ENCODE measurements at places on chromosomes 7 and 10.
A peak's percentile ranks its signal among the peaks of the same experiment; 100 is the strongest.

- no peak for DNase-seq
Measured at GRCh38 chr10:70956029-70956759, 67.8 kb upstream of the PCBD1 start.

- DNase-seq: peak; percentile 50
Measured at GRCh38 chr7:55574051-55574717, 1.9 kb upstream of the VOPP1 start.

DNA sequence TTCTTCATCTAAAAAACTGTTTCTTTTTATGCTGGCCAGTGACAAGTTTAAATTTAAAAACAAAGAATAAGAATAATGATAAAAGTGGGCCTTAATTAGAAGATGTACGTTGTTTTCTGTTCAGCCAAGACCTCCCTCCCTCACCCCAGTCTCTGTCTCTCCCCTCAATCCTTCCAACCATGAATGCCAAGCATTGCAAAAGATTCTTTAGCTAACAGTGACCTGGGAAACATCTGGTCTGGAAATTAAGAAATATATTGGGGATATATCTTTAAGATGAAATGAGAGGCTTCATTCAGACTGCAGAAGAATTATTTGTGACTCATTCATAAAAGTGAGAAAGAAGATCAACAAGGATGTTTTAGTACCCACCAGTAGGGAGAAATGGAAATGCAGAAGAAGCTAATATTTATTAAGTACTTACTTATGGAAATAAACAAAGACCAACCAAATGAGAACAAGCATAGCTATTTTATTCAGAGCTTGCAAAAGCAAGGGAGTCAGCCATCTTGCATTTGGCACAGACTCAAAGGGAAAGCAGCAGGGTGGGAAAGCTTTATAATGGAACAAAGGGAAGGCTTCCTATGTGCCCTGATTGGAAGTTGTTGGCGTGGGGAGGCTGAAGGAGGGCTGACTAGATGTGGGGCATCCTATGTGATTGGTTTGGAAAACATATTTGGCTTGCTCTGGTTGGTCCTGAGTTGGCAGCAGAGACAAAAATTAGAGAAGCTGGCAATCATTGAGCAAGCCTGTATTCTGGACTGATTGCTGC lies 595.4 kb upstream of the GHITM start:
- no peak for DNase-seq

- DNase-seq: peak; percentile 89
Measured at GRCh38 chr10:101782811-101783735, at the start of gene NPM3. NPM3 (minus strand) TSS chr10:101783446; CDS start chr10:101783390, 56 bp downstream.

- no peak for DNase-seq
Measured at GRCh38 chr7:55191161-55191925, 172.5 kb downstream of the EGFR start.

DNA sequence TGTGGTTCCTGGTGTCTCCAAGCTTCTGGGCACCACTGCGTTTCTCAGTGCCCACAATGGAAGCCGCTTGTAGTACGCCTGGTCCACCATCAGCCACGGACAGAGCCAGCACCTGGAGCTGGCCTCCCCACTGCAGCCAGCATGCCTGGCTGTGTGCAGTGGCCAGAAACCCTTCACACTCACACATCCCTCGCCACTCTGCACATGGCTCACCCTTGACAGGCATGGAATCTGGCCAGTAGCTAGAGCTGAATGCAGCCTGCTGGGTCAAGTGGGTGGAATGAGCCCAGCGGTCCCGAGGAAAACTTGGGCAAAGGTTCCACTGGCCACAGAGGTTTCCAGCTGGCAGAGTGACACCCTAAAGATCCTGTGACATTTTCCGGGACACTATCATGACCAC lies 146.0 kb upstream of the ADO start:
- DNase-seq: no peak

GRCh38 chr7:7519056-7519455 lies 16.6 kb downstream of the COL28A1 start:
- DNase-seq: no peak

GRCh38 chr7:1856161-1856887 lies 186.2 kb downstream of the ELFN1 start:
- no peak for DNase-seq

DNA sequence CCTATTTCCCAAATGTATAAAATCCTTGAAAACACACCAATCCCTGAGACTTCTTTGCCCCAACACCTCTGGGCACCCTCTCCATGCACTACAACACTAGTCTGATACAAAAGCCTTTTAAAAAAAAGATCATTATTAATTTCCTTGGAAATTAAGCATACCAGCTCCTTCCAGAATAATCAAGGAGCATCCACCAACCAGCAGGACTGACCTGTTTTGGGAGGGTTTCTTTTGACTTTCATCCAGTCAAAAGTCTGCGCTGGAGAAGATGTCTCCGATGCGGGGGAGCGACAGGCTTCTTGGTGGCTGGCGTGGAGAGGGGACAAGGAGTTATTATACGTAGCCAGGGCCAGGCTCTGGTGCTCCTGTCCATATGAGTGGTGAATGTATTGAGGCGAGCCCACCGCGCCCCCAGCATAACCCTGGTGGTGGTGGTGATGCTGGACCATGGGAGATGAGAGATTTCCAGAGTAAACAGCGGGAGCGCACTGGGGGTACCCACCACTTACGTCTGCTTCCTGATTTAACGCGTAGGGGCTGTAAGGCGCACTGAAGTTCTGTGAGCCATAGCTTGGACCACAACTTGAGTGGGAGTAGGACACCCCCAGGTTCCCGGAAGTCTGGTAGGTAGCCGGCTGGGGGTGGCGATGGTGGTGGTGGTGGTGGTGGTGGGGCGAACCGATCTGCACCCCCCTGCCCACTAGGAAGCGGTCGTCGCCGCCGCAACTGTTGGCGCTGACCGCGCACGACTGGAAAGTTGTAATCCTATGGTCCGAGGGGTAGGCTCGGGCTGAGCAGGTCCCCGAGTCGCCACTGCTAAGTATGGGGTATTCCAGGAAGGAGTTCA lies 527 bp downstream of the HOXA1 start:
- no peak for DNase-seq

DNA sequence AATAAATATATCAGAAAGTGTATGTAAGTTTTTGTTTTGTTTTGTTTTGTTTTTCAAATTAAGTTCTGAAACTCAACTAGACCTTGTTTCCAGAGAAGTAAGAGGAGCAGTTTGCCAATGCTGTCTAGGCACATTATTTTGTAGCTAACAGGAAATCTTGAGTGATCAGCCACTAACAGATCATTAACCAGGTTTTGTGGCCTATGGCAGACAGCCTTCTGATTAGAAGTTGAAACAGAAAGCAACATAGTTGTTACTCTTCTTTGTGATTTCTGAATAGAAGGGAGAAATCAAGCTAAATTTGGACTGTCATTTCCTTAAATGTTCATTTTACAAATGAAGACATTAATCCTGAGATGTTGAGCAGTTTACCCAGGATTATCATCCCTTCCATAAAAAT lies 142.6 kb downstream of the PLXDC2 start:
- no peak for DNase-seq

- DNase-seq: no peak
Measured at GRCh38 chr10:11716686-11717085, 25.5 kb upstream of the ECHDC3 start.

- DNase-seq: no peak
Measured at GRCh38 chr10:125995726-125996304, 99.5 kb downstream of the FANK1 start.

DNA sequence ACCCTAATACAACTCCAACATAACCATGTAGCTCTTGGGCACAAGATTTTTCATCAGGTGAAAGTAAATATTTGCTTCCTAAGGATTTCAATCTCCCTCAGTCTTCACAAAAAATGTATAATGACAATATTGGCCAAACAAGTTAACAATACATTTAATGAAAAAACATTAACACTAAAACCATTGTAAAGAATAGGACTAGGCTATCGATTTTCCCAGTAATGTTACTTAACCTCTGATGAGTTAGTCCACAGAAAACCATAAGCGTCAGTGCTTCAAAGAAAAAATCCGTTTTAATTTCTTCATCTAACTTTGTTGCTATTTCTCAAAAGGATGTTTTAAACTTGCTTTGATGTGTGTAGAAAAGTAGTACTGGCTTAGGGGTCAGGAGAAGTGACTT lies 1.2 kb downstream of the ZNF33B start:
- no peak for DNase-seq

DNA sequence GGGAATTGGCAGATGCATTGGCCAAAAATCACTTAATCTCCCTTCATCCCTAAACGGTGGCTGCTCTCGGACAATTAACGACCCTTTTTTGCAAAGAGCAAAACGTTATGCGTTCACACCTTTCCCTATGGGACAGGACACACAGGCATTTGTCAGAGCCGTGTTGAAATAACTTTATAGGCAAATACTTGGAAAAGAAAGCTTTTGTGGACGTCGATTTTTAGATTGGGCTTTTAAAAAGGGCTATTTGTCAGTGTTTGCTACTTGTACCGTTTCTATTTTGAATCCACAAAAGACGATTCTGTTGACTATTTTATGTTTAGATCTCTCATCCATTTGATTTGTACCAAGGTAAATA lies 245.6 kb downstream of the SLC25A13 start:
- no peak for DNase-seq

DNA sequence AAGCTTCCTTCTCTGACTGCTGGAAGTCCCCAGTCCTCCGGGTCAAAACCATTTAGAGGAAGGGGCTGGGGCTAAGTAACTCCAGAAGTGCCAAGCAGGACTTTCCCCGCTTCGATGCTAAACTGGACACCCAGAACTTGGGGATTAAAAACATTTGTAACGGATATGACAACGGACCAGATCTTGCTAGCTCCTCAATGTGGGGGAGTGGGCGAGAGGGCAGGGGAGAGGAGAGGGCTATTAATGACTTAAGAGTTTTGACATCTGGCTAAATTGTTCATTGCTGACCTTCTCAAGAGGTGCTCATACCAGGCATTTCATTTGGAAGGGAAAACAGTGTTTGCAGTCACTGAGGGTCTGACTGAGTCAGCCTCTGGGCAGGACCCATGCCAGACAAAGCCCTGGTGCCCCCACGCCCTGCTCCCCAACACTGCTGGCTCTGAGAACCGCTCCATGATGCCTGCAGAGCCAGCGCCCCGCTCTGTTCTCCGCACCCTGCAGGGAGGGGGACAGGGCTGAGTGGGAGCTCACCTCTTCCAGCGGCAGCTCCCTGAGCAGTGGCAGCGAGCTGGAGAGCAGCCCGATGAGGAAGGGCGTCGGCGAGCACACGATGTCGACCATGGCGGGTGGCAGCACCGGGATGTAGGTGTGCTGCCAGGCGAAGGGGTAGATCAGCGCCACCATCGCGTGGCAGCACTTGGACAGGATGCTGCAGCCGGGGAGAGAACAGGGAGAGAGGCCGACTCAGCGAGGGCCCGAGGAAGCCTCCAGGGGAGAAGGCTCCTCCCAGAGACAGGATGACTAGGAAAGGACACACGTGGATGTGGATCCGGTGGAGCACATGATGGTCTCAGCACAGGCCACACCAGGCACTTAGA lies 47.7 kb upstream of the MKRN1 start:
- DNase-seq: no peak

DNA sequence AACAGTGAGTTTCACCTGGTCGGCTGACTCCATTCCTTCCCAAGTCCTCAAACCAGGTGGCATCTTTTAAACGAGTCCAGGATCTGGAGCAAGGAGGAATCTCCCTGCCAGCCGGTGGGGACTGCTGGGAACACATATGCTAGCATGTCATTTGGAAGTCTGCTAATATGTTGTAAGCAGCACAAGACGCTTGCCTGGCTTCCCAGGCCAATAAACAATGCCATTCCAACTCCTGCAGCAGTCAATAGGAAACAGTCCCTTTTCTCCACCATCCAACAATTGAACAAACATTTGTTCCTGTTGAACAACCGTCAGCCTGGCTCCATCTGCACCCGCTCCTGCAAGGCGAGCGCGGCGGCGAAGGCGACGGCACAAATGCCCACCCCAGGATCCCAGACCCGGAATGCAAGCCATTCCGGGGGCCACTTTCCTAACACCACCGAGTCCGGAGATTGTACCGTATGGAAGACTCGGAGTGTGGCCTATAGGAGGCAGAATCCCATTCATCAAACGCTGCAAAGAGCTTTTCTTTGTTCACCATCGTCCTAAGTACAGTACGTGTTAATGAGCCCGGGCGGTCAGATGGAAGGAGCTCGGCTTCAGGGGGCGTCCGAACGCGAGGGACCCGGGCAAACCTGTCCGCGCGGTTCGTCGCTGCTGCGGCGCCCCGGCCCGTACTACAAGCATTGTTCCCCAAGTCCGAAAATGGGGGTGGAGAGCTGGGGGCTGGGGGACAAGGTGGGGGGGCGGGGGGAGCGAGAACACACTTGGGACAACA lies 1.6 kb downstream of the FAM53B start:
- no peak for DNase-seq

DNA sequence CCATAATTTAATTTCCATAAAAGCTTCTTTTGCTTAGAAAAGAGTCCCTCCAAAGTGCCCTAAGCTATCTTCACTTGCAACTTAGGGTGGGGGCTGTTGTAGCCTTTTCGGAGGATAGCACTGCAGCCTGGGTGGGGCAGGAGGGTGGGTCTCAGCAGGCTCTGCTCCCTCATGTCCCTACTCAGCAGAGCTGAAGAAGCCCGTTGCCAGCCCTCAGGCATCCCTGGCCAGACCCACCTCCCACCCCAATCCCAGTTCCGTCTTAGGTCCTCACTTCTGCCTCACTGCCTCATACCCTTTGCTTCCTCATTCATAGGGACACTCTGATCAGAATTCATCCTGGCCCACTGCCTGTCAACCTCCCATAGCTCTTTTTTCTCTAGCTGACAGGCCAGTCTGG lies 99.8 kb upstream of the ZMIZ1 start:
- no peak for DNase-seq

- DNase-seq: no peak
Measured at GRCh38 chr10:60388116-60388625, 1.5 kb downstream of the ANK3 start.

GRCh38 chr10:31650010-31650409 lies 278.6 kb downstream of the ARHGAP12 start:
- DNase-seq: no peak

- no peak for DNase-seq
Measured at GRCh38 chr7:8389593-8390261, 43.7 kb upstream of the NXPH1 start.

DNA sequence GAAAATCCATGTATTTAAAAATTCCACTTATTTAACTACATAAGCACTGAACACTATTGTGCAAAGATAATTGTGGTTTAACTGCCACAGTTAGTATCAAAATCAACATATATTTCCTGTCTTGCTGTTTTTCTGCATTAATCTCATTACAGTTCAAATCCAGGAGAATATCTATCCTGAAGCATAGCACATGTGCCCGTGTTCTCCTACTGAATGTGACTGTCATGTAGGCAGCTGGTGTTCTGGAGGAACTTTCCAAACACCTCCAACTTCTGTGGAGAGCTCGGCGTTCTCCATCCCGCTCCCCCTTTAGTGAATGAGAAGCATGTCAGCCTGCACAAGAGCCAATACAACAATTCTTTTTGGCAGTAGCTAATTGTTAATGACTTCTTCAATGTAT lies 76.4 kb upstream of the IKZF1 start:
- DNase-seq: no peak

DNA sequence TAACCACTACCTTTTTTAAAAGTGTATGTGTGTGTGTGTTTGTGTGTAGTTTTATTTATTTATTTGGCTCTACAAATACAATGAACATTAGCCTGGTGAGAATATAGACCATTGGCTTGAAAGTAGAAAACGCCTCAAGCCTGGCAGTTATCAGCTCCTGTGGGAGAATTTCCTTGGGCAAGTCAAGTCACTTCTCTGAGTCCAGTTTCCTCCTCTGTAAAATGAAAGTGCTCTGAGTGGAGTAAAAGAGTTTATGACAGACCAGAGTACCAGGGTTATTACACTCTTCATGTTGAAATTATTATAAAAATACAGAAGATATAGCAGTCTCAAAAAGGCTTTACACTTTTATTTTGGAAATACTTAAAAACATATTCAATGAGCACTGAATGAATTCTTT lies 10.1 kb upstream of the RHOBTB1 start:
- DNase-seq: no peak

All from activated CD4-positive, alpha-beta T cell treated with anti-CD3 and anti-CD28 coated beads, Interleukin-2, amount 10 ng/mL, durations not matched to agents 7 days and 5 days (primary cell).